ENCODE measurements at places on chromosomes 5 and 9.

- DNase-seq = no peak
These were observed 663.9 kb upstream of the RGMB start for GRCh38 chr5:98109561-98110006.

DNA sequence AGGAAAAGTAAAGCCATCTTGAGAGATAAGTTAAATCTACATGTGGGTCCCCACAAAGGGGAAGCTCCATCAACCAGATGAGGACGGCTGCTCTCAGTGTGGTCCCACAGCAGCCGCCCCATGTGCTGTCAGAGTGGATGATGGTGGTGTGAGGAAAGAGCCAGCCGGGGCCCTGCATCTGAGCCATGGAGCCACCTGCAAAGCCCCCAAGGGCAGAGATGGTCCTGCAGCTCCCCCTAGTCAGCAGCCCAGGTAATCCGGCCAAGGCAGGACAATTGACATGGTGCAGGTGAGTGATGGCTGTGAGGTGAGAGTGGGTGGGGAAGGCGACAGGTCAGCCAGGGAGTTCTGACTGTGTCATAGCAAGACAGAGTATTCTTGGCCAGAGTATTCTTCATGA is 458.8 kb downstream of the ICE1 start:
- no peak for DNase-seq

- no peak for DNase-seq
These were observed 76.4 kb upstream of the RARS1 start for GRCh38 chr5:168409591-168410458.

DNA sequence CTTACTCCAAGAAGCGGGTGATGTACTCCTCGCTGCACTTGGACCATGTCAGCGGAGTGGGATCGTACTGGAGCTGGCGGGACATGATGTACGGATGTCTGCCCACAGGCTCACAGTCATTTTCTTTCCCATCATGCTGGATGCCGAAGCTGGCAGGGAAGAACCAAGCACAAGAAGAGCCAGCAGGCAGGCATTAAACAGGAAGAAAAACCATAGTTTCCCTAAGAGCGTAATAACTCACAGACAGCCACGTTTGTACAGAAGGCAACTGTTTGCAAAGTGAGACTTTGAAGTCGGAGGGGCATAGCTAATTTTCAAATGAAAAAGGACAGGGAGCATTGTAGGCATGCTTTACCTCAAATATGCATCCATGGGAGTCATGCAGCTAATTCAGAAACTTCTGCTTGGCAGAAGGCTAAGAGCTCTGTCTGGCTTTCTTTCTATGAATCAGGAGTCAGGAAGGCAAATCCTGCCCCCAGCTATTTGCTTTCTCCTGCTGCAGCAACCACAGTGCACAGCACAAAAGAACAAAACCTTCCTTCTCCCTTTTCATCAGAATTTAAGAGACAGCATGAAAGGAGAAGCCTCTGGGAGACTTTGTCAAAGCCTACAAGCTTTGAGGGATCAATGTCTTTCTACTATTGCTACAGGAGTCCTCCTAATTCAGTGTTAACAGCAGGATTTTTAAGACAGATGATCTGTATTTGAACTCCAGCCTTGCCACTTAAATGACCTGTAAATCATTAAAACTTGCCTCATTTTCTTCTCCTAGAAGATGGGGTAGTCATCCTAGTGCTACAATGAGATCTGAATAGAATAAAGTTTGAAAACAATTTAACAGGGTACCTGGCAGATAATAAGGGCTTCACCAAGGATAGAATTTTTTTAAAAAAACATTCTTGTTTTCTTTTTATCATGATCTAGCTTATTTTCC is 209.1 kb downstream of the TARS1 start:
- no peak for DNase-seq

- no peak for DNase-seq
These were observed 194.6 kb downstream of the AOPEP start for GRCh38 chr9:94921092-94921471.

- no peak for DNase-seq
These were observed 32.8 kb upstream of the CPEB4 start for GRCh38 chr5:173855162-173855994.

DNA sequence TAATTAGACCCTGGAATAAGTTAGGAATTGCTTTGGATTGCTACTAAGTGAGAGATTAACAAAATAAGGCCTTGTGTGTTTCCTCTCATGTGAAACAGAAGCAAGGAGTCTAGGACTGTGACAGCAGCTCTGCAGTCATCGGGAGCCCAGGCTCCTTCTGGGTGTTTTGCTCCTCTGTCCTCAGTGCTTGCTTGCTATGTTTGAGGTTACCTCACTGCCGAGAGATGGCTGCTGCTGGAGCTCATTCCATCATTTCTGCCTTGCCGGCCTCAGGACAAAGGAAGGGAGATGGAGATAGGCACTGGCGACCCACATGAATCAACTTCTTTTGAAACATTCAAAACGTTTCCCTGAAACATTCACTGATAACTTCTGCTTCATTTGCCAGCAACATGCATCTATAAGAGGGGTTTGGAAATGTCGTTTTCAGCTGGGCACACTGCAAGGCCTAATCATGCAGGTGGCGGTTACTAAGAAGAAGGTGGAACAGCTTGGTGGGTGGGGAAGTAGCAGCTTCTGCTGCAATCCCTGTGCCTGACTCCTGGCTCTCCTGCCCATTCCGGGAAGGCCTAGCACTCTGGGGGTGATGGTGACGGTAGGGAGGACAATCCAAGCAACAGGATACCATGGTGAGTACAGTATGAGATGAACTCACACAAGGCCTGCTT is 77.2 kb upstream of the CD180 start:
- no peak for DNase-seq

- DNase-seq = no peak
These were observed 44.0 kb upstream of the ZNF608 start for GRCh38 chr5:124790301-124790894.

- no peak for DNase-seq
These were observed 33.8 kb downstream of the PDCD1LG2 start for GRCh38 chr9:5543875-5544702.

DNA sequence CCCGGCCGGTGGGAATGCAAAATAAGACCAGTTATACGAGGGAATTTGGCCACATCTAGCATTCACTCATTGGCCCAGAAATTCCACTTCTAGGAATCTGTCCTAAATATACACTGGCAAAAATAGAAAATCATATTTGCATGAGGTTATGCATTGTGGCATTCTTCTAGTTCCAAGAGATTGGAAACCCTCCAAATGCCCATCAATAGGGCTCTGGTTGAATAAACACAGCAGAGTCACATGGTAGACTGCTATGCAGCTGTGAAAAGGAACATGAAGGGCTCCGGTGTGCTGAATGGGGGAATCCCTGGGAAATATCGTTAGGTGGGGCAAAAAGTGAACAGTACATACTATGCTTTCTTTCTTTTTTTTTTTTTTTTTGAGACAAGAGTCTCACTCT is 36.8 kb downstream of the PTGES start:
- no peak for DNase-seq

GRCh38 chr9:38687992-38688391 is 31.9 kb downstream of the FAM240B start:
- no peak for DNase-seq

DNA sequence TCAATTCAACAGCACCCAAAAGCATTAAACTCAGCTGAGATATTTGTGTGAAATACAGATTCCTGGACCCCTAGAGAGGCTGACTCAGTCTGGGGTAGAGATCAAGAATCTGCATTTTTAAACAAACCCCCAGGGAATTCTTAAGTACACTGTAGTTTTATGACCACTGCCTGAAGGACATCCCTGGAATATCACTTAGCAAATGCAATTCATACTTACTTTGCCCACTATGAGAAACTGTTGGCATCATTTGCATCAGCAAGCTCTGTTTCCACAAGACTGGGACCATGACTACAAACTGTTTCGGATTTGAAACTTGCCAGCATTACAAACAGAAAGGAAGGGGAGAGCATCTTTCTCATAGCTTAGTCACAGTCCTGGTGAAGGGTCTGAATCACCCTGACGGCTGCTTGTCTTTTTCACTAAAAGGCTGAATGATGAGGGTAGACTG is 63.7 kb downstream of the MLLT3 start:
- DNase-seq = no peak

DNA sequence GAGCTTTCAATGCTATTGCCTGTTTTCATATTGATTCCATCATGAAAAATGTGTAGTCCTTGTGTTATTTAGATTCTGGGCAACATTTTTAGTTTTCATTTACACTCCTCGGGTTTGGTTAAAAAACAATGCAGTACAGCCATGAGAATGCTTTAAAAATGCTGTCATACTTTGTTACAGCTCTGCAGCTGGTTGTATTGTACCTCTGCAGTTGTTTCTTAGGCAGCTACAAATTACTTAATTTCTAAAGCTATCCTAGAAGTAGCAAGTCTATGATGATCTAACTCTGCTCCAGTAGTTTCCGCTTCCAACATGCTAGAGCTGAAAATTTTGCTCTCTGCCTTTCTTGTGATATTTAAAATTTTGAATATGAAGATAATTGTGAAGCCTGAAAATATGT is 20.2 kb downstream of the SNX18 start:
- no peak for DNase-seq

GRCh38 chr9:99352826-99353225 is 130.7 kb downstream of the SEC61B start:
- DNase-seq = no peak

GRCh38 chr5:178490935-178491652 is 99.1 kb downstream of the COL23A1 start:
- DNase-seq = no peak

DNA sequence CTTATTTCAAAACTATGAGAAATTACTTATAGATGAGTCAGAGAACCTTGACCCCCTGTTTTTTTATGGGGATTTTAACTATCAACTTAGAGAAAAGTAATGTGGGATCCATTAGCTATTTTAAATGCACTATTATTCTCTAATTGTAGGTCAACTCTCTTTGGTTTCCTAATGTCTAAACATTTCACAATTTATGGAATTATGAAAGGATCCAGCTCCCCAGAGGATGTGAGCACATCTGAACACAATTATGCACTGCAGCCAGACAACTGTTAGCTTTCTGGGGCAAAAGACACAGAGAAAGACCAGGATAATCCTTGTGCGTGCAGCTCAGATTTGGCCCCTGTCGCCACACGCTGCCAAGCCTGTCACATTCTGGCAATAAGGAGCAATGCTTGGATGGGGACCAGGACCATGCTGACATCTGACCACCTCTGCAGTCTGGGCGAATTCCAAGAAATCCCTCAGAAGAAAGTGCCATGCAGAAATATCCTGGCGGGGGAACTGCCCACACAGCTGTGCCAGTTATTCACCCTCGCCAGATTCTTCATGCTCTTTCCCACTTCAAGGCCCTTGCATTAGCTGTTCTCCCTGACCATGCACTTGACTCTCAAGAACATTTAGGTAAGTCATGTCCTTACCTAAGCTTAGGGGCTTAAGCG is 22.2 kb upstream of the CMBL start:
- no peak for DNase-seq

GRCh38 chr5:93247105-93247504 is 333.9 kb downstream of the NR2F1-AS1 start:
- DNase-seq = no peak

Measured in CD4-positive, alpha-beta T cell treated with Interferon gamma for 1 hour (primary cell).